NCI-H526 (cell line): ENCODE measurements at places on chromosomes 4 and X.

- no peak for DNase-seq
Measured at GRCh38 chrX:129779747-129780146, at the start of gene SASH3. Gene SASH3 (plus strand): TSS chrX:129779949. CDS start chrX:129780098, 149 bp downstream.

- no peak for DNase-seq
Measured at GRCh38 chr4:165600959-165601683, 222.3 kb downstream of the CPE start.

GRCh38 chrX:16033331-16033730 is 90.0 kb upstream of the GRPR start:
- DNase-seq: no peak

DNA sequence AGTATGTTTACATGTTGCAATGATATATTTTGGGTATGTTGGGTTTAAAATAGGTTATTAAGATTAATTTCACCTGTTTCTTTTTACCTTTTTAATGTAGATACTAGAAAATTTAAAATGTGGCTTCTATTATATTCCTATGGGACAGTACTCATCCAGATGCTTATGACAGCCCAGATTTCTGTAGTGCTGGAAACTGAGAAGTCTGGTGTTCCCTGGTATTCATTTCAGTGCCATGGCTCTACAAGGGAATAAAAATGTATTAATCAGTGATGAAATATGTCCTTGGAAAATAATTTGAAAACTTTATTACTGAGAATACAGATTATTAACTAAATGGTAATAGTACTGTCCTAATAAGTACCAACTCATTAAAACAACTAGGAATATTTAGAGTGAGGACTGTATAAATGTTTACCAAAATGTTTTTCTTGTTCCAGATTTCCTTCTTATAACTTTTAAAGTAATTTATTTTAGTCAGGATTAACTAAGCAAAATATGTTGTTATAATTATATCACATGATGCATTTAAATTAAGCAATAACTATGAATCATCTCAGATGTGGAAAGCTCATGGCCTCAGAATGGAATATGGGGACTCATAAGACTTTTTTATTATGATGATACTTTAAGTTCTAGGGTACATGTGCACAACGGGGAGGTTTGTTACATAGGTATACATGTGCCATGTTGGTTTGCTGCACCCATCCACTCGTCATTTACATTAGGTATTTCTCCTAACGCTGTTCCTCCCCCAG is 25.3 kb downstream of the ARHGAP24 start:
- no peak for DNase-seq
